ENCODE measurements at places on chromosomes 16 and 17.

- DNase-seq: peak; percentile 53
Measured at GRCh38 chr17:57833179-57833939, 16.5 kb downstream of the MRPS23 start.

- DNase-seq: no peak
Measured at GRCh38 chr17:12415031-12415430, 250.7 kb upstream of the MYOCD start.

DNA sequence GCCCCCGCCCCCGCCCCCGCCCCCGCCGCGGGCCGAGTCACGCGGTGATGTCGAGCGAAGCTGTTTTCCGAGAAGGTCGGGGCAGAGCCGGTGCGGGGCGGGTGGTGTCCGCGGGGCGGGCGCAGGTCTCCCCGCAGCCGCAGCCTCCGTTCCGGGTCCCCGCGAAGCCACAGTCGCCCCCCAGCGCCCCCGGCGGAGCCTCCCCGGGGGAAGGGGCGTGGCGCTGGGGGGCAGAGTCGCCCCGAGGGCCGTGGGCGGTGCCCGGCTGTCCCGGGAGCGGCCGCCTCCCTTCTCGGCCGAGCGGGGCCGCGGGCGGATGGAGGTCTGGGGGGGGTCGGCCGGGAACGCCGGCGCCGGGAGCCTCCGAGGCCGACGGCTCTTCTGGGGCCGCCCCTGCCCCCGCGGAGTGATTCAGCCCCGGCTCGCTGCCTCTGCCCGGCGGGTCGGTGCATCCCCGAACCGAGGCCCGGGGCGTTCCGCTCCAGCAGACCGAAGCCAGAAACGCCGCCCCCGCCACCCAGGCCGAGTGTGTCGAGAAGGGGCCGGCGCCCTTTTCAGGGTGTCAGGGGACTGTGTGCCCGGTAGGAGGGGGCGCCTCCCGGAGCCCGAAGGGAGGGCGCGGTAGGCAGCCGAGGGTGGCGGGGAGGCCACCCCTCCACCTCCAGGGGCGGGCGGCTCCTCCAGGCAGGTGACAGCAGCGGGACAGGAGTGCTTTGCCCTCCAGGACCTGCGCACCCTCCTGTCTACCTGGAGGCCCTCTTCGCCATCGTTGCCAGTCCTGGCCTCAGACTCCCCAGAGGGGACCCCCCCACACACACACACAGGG lies 1.7 kb downstream of the METRNL start:
- no peak for DNase-seq

DNA sequence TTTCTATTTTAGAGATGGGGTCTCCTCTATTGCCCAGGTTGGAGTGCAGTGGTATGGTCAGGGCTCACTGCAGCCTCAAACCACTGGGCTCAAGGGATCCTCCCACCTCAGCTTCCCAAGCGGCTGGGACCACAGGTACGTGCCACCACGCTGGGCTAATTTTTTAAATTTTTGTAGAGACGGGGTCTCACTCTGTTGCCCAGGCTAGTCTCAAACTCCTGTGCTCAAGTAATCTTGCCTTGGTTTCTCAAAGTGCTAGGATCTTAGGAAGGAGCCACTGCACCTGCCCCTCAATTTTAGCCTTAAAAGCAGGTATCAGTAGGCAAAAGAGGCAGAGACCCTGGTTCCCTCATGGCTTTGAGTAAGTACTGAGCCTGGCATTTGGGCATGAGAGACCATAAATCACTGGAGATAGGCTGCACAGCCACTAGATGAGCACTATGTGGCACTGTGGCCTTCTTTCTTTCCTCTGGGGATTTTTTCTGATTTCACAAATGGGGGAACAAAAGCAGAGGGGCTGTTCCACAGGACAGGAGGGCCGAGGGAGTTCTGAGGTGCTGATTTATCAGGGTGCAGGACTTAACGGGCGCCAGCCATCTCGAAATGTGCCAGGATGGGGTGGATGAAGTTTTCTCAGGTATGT lies 82.2 kb downstream of the PLXDC1 start:
- no peak for DNase-seq

DNA sequence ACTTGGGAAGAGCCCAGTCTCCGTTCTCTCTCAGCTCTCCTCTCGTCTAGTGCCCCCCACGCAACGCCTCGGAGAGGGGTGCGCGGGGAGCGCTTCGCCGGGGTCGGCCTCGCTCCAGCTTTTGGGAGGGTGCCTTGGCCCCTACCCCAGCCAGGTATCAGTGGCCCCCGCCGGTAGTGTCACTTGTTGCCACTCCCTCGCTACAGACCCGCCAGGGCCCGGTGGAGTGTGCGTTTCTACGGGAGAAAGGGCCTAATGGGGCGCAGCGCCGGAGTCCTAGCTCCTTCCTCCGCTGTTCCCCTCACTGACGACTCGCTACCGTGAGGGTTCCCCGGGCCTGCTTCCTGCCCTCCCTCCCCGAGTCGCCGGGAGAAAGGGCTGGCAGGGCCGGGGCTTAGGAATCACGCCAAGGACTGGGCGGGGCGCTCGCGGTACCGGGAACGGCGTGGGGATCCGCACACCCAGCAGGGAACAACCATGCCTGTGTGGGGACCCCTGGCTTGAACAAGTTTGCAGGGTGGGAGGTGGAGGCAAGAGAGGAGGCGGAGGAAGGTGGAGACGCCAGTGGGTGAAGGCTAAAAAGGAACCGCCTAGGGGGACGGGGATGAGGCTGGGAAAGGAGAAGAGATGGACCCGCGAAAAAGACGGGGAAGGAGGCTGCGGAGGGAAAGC lies 997 bp upstream of the CDH11 start:
- no peak for DNase-seq

GRCh38 chr16:52141871-52142270 lies 405.1 kb downstream of the TOX3 start:
- no peak for DNase-seq

GRCh38 chr16:88857728-88858339 lies 907 bp downstream of the TRAPPC2L start:
- DNase-seq: peak; percentile 41

DNA sequence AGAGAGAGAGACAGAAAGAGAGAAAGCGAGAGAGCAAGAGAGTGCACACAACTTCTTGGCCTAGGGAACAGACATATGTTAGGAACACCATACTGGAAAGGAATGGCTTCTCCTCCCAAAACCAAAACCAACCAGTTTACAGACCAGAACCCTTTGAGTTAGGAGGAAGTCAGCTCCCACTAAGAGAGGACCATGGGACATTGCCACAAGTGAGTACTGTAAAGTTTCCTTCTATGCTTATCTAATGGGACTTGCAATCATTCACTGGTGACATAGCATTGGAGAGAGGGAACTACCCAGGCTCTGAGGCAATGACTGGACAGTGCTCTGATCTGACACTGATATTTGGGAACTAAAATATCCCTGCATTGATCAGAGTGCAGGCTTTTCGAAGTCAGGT lies 32.4 kb downstream of the TBC1D3B start:
- DNase-seq: no peak

GRCh38 chr17:41555105-41555887 lies 16.6 kb downstream of the KRT9 start:
- no peak for DNase-seq

DNA sequence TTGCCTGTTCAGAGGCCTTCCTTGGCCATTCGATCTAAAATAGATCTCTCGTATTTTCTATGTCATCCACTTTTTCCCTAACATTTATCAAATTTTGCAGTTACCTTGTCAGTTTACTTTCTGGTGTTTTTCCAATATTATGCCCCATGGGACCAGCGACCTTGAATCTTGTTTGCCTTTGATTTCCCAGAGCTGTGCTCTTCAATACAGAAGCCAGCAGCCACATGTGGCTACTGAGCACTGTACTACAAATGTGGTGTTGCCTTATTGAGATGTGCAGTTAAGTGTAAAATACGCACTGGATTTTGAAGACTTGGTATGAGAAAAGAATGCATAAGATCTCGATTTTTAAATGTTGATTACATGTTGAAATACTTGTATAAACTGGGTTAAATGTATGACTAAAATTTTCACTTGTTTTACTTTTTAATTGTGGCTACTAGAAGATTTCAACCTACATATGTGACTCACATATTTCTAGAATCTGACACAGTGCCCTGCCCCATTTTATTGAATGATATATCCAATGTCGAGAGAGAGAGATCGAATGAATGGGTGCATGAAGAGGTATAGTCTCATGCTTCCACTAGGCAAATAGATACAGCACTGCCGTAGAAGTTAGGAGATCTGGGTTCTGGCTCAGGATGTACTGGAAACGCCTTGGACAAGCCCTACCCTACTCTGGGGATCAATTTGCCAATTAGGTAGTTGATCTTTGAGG lies 824 bp upstream of the PSME3 start:
- DNase-seq: no peak

GRCh38 chr17:6126768-6127167 lies 56.6 kb downstream of the WSCD1 start:
- DNase-seq: no peak

- no peak for DNase-seq
Measured at GRCh38 chr16:56776562-56776961, 46.6 kb downstream of the NUP93 start.

- no peak for DNase-seq
Measured at GRCh38 chr17:61617330-61617729, 26.3 kb upstream of the NACA2 start.

DNA sequence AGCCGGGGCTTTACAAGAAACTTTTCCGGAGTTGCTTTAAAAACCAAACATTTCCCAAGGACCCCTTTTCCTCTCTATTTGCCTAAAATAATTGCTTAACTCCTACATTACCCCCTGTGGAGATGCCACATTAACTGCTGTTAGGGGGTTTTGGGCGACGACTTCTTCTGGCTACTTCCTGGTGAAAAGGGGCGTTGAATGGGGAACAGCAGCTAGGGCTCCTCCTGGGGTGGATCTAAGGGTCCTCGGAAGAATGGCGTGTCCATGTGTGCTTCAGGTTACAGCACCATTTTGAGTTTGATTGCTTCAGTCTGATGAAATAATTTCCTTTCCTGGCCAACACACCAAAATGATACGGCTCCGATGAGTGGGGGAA lies 22.0 kb downstream of the ABCC1 start:
- DNase-seq: no peak

DNA sequence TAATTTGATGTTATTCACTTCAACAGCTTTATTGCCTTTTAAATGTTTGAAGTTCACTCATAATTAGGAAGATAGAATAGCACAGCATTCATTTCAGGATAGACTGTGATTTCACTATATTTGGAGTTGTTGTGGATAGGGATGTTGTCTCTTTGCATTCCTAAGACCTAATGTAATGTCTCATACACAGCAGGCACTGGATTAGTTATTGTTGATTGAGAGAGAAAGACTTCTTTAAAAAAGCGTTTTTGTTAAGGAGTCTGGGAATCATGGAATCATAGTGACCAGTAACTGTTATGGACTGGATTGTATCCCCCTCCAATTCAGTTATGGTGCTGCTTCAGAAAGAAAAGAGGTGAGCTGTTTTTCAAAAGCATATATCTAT lies 122.0 kb downstream of the USP22 start:
- no peak for DNase-seq

GRCh38 chr17:73357318-73357717 lies 45.5 kb upstream of the CDC42EP4 start:
- DNase-seq: no peak

DNA sequence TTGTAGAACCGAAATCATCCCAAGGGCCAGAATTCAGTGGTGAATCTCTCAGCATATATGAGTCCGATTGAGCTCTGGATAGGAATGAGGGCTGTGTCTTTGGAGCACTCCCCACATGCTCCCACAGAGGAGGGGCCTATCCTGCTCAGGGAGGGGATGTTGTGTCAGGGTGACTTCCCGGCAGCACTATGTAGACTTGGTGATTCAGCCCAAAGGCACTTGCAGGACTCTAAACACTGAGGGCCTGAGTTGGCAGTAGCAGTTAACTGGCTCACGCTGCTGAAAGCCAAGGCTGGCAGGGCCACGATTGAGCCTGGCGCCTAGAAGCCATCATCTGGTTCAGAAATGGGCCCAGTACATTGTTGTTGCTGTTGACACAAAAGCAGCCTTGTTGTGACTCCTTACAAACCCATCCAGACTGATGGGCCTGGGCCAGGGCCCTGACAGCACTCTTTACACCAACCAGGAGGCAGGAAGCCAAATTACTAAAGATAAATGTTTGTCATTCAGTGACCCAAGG lies 31.9 kb downstream of the NMT1 start:
- DNase-seq: peak; percentile 62

Measured in omental fat pad (tissue), 4 donors.